BJ (cell line): ENCODE measurements at places on chromosomes 2 and 18.

- no peak for DNase-seq
These were observed 516.7 kb upstream of the HS6ST1 start for GRCh38 chr2:128835342-128835855.

DNA sequence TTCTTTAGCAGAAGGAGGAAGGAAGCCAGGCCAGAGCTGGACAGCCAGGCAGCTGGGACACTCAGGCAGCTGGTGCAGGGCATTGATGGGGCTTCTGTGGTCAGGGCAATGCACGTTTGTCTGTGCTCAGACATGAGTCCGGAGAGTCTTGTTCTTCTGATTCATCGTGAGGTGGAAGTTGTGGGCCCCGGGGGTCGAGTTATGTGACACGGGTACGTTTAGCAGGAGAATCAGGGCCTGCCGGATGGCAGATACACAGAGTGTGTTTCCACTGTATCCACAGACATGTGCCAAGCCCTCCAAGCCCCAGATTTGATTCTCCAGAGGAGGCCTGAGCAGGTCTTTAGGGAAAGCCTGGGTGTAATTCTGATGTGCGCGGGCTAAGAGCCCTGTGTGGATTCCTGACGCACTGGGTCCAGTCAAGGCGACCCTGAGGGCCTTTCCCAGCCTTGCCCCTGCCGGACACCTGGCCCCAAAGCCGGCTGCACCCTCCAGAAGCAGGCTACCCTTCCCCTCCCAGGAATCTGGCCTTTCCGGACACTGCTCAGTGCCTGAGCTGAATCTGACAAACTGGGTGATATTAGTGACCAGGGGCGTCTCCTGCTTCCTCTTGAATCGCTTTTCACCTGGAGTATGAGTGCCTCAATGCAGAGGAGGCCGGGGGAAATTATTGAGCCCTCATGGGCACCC, 10.1 kb downstream of the ARHGEF4 start:
- no peak for DNase-seq

DNA sequence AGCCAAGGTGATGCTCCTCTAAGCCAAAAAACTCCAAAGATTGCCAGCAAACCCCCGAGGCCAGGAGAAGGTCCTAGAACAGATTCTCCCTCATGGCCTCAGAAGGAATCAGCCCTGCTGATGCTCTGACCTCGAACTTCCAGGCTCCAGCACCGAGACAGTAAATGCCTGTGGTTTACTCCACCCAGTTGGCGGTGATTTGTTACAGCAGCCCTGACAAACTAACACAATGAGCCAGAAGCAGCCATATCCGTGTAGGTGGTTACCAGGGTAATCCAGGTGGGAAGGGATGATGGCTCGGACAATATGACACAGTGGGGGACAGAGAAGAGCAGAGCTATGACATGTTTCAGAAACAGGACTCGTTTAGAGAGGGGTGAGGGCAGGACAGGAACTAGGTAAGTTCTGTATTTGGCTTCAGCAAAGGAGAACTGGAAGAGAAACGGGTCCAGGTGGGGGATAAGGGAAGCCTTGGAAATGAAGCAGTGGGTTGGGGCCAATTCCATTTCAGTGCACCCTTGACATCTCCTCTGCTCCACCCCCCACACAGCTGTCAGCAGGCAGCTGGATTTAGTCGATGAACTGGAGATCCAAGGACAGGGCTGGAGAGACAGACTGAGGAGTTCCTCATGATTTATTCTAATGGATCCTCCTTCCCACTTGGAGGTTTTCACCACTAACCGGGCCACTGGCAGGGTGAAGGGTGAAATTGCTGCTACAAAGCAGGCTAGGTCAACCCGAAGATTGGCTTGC, 179.7 kb upstream of the SH3BP4 start:
- DNase-seq, result no peak

DNA sequence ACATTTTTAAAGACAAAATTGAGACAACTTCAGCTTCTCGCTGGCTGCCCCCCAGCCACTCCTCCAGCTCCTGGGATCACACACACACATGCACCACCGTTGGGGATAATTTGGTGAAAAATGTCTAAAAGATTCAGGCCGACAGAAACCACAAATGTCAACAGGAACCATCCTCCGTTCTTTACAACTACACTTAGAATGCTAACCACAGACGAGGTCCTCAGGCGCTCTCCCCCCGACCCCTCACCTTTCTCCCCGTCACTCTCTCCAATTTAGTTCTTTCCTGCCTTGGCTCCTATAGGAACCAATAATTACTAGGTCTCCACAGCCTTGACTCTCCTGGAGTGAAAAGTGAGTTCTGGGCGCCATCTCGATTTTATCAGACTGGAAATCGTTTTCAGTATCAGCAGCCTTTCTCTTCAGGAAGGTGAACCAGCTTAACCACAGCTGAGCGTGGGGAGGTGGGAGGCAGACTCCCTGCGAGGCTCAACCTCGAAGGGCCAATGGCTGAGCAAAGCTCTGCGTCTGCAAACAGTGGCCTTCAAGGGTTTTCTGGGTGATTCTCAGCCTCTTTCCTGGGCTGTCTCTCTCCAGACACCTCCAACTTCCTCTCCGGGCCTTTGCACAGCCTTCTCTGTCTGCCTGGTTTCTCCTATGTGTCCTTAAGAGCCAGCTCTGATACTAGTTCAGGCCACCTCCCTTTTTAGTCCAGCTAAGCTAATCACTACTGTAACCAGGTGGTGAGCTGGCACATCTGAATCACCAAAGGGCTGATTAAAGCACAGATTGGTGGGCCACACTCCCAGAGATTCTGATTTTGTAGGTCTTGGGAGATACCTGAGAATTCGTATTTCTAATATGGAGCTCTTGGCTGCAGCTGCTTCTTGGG, 115.7 kb upstream of the COPS8 start:
- DNase-seq, result no peak

DNA sequence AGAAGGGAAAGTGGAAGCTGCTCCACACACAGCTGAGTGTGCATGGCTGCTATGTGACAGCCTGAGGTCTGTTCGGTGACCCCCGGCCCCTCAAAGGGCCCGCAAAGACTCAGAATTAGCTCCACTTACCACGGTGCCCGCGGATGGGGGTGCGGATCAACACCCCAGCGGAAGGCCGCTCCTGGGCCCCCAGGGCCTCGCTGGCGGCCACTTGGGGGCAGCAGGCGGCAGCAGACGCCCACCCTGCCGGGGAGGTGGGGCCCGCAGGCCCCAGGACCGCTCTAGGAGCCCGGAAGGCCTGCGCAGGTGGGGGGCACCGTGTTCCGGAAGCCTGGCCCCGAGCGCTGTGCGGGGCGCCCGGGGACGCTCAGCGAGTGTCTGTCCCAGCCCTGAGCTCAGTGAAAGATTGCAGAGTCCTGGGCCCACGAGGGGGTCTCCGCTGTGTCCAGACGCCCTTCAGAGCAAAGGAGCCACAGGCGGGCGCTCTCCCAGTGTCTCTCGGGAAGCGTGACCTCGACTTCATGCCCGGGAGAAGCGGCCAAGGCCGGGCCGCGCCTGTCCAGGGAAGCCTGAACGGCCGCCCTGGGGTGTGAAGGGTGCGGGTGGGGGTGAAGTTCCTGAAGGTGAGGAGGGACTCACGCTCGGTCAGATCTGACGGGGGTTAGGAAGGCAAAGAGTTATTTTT, 118.7 kb downstream of the VAPA start:
- DNase-seq, result no peak

DNA sequence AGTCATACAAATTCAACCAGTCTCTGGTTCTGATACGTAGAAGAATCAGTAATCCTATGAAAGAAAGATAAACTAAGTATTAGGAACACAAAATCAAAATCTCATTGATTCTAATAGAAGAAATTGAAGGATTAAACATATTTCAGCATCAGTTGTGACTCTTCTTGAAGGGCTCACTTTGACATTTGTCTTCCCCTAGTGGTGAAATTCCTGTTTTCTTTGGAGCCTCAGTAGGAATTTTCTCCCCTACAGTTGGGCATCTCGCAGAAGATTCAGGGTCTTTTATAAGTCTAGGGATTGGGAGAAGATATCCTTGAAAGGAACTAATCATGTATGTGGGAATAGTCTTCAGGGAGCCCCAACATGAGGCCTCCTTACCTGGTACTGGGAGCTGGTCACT, 2.8 kb upstream of the CRYGB start:
- DNase-seq, result no peak

- no peak for DNase-seq
These were observed 834 bp downstream of the PDCL3 start for GRCh38 chr2:100563407-100564247.

GRCh38 chr2:45643543-45644542, 7.6 kb upstream of the PRKCE start:
- no peak for DNase-seq

GRCh38 chr2:240931319-240931949, 25.3 kb downstream of the CROCC2 start:
- no peak for DNase-seq

GRCh38 chr2:19818039-19818438, 83.7 kb downstream of the TTC32 start:
- DNase-seq, result no peak

DNA sequence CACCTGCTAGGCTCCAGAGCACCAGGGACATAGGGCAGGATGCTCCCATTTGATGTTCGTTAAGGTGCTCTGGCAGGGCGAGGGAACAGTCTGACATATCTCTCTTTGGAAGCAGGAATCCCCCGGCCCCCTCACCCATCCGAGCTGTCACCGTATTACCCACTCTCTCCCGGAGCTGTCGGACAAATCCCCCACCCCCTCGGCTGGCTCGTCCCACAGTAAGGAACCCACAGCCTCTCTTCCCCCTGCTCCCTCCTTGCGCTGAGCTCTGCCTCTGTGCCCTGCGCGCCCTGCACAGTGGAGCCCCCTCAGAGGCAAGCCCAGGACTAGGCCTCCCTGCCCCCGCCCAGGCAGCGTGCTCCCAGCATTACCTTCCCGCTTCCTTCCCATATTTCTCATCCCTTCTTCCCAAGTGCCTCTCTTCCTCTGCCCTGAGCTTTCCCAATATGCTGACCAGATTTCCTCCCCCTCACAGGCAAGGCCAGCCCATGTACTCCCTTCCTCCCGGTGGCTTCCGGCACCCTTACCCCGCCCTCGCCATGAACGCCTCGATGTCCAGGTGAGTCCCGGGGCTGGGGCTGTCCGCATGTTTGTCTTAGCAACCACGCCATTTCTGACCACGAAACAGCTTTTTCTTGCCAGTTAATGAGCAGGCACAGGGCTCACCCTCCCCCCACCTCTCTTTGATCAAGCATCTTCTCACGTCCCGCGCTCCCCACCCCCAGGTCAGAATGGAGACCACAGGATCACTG, 23.8 kb downstream of the TGOLN2 start:
- DNase-seq, result no peak

DNA sequence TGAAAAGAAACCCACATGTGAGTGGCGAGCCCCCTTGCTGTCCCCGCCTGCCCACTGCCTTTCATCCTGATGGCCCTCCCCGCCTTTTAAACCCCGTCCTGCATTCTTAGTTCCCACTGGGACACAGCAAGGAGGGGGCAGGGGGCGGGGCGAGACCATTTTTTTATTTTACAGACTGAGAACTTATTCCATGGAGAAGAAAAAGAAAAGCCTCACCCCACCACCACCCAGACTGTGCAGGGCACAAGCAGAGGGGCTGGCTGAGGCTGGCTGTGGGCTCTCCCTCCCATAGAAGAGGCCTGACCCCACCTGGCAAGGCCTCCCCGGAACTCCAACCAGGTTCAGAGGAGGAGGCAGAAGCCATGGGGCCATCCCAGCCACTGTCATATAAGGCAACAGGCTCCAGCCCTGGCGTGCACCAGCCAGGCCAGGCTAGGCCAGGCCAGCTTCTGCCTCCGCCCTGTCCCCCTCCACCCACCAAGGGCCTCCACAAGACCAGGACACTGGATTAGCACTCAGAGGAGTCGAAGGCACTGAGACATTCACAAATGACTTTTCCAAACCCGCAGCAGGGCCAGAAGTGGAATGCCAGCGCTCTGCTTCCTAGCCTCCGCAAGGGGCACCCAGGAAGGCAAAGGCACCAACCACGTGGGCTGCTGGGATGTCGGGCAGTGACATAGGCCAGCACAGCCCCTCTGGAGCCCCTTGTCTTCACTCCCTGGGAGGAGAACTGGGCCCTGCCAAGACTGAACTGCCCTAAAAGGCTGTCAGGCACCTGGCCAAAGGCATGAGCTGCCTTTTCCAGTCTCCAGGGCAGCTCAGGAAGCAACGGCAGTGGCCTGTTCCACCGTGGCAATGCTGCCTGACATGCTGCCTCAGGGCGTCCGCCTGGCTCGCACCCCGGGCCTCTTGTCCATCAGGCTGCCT, 37.5 kb upstream of the SEMA4C start:
- DNase-seq, result no peak

- no peak for DNase-seq
These were observed 21.9 kb downstream of the TEX44 start for GRCh38 chr2:231614559-231615057.

DNA sequence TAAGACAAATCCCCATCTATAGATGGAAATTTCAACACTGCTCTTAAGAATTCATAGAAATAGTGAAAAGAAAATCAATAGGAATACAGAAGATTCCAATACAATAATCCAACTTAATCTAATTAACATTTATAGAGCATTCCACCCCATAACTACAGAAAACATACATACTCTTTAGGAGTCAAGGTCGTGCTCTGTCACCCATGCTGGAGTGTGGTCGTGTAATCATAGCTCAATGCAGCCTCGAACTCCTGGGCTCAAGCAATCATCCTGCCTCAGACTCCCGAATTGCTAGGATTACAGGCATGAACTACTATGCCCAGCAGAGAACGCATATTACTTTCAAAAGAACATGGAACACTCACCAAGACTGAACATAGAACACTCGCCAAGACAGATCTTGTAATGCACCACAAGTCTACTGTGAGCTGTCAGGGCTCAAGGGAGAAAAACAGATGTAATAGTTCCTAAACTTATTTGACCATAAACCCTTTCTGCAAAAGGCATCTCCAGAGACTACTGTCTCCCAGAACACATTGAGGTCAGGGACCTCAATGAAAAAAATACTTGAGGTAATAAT, 14.1 kb downstream of the MEMO1 start:
- no peak for DNase-seq

- DNase-seq, result no peak
These were observed 158.5 kb upstream of the NOSTRIN start for GRCh38 chr2:168643979-168644378.

GRCh38 chr18:13645093-13645492, 81.3 kb downstream of the FAM210A start:
- no peak for DNase-seq

DNA sequence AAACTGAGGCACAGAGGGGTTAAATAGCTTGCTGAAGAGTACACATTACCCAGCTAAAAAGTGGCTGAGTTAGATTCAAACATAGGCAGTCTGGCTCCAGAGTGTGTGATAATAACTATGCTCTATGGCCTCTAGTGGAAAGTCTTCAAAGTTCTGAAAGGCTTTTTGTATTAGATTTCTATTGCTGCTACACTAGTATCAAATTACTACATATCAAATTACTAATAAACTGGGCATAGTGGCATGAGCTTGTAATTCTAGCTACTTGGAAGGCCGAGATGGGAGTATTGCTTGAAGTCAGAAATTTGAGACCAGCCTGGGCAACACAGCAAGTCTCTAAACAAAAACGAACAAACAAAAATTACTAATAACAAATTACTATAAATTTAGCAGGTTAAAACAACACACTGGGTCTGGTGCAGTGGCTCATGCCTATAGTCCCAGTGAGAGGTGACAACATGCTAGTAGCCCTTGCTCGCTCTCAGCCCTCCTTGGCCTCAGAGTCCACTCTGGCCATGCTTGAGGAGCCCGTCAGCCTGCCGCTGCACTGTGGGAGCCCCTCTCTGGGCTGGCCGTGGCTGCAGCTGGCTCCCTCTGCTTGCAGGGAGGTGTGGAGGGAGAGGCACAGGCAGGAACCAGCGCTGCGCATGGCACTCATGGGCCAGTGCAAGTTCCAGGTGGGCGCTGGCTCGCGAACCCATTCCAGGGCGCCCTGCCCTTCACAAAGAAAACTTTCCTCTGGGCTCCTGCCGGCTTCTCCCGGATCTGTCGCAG, 38.2 kb upstream of the TWSG1 start:
- DNase-seq, result no peak

- no peak for DNase-seq
These were observed 35.6 kb upstream of the ACVR1 start for GRCh38 chr2:157911750-157912149.
